Activated T-cell treated with anti-CD3 and anti-CD28 coated beads for 24 hours (primary cell): ENCODE measurements at places on chromosomes 2 and 18.

- no peak for DNase-seq
Measured at GRCh38 chr2:30662268-30663131, 144.7 kb downstream of the CAPN13 start.

- DNase-seq = no peak
Measured at GRCh38 chr2:205681401-205682238, 681 bp upstream of the NRP2 start.

DNA sequence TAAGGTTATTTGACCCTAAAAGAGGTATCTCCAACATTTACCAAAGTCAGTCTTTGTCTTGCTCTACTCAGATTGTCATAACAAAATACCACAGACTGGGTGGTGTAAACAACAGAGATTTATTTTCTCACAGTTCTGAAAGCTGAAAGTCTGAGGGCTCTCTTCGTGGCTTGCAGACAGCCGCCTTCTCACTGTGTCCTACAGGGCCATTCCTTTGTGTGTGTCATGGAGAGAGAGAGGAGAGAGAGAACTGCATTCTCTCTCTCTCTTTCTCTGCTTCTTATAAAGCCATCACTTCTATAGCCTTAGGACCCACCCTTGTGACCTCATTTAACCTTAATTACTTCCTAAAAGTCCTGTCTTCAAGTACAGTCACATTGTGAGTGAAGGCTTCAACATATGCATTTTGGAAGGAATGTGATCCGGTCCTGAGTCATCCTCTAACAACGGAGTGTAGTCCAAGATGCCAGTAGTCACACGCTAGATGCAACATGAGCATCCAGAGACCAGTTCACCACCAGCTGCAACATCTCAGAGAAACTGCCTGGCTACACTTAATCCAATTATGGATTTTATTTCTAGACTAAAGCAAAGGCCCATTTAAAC lies 130.2 kb downstream of the CD226 start:
- DNase-seq = no peak

- DNase-seq = no peak
Measured at GRCh38 chr2:63742580-63742976, 99.1 kb upstream of the UGP2 start.

GRCh38 chr2:218954541-218955300 lies 4.7 kb upstream of the CDK5R2 start:
- DNase-seq = no peak

- DNase-seq = no peak
Measured at GRCh38 chr2:204795156-204795555, 249.9 kb downstream of the PARD3B start.

GRCh38 chr2:153828335-153828734 lies 43.4 kb upstream of the GALNT13 start:
- DNase-seq = no peak

- no peak for DNase-seq
Measured at GRCh38 chr18:58158008-58158407, 114.0 kb downstream of the NEDD4L start.

DNA sequence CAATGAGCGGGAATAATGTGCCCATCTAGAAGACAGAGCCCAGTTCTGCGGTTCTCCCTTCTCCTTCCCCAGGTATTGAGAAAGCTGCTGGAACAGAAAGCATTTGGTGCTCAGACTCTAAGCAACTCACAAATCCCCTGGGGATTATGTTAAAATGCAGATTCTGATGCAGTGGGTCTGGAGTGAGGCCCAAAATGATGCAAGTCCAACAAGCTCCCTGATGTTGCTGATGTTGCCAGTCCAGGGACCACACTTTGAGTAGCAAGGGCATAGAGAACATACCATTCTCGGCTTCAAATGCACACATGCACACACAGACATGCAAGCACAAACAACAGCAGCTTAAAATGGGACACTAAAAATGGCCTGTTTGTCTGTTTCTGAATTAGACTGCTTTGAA lies 274.8 kb upstream of the NCKAP5 start:
- no peak for DNase-seq

DNA sequence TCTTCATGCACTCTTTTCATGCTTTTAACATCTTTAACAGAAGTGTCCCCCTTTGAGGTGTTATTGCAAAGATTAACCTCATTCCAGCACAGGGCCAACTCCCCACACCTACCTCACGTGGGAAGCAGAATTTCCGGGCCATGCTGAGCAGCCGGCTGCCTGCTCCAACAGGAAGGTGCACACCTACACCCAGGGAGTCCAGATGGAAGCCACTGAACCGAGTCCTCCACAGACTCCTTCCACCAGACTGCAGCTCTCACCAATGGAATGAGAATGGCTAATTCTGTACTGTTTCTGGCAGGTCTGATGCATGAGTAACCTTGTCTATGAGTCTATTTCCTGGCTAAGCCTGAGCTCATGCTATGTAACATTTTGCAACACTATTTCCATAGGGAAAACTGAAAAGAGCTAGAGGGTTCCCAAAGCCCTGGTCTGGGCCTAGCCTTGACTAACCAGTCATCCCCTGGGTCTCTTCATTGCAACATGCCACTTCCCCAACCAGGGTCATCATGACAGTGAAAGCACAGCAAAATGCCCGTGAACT lies 11.0 kb downstream of the ERFE start:
- DNase-seq = no peak

GRCh38 chr2:175560521-175561169 lies 379.1 kb upstream of the ATP5MC3 start:
- DNase-seq = no peak

GRCh38 chr18:11849841-11850634 lies 1.2 kb upstream of the CHMP1B start:
- peak; percentile 50 for DNase-seq

GRCh38 chr2:20424300-20425290 lies 22.3 kb upstream of the RHOB start:
- no peak for DNase-seq

DNA sequence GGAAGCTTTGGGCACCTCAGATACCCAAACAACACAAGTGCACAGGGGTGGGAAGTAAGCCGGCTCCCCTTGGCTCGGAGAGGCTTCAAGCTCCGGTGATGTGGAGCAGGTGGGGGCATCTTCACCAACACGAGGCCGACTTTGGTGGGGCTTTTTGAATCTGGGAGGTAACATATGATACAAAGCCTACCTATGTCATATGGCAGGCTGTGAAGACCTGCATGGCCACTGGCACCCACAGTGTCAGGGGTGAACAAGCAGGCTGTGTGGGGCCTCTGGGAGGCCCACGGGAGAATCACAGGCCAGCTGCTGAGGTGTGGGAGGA lies 109.0 kb downstream of the EIPR1 start:
- DNase-seq = no peak

- DNase-seq = peak; percentile 65
Measured at GRCh38 chr2:240893363-240893844, 2.6 kb downstream of the MAB21L4 start.

DNA sequence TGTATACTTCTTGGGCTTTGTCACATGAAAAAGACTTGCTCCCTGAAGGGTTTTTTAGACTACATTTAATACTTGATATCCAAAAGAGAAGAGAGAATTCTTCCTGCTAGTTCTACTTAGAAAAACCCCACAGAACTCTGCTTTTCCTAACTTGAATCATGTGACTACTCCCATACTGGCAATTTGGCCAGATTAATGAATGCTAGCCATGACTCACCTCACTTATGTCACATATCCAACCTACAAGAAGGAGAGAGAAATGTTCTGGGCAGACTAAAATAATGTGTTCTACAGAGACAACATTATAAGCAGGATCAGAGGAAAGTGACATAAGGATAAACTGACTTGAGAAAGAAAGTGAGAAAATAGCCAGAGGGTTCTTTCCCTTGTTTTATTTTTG lies 249.3 kb upstream of the GULP1 start:
- no peak for DNase-seq

- DNase-seq = no peak
Measured at GRCh38 chr18:77359561-77360314, 110.1 kb downstream of the GALR1 start.

DNA sequence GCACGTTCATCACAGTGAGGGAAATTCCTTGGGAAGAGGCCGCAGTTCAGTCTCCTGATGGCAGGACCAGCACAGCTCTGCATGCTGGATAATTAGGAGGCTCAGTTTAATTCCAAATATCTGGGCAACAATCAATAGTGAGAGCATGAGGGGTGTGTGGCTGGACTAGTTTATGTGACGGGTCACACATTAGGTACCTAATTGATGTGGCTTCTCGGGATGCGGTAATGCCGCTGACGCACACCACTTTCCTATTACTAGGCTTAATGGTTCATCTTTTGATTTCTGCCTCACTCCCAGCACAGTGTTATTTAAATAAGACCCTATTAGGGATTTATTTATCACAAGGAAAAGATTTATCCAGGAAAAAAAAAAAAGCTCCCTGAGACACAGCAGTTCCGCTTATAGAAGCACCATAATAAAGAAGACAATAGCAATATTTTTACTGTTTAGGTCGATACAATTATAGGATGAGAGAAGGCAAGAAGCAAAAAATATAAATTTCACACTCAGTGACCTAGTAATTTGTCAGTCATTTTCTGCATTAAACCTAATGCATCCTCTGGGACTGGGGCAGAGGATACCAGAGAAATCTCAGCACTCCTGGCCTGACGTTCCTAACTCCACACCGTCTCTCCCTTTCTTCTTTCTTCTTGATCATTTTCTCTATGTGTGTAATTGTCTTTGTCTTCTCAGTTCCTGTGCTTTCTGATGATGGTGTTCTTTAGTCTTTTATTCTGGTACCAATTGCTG lies 264.7 kb upstream of the SLC14A2 start:
- DNase-seq = no peak

DNA sequence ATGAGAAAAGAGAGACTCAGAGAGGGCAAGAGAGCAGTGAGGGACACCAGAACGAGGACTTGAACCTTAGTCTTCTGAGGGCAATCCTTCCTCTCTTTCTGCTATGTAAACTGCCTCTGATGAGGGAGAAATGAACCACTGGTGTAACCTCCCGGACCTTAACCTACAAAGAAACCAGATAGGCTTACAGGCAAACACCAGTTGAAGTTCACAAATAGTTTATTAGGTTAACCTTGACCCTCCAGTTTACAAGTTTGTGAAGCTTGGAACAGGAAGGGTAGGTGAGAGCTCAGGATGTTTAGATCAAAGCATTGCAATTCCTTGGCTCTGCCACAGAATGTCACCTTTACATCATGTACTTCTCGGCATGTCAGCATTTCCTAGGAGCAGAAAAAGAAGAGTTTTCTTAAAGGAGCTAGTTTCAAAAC lies 486.4 kb upstream of the SPRED2 start:
- DNase-seq = no peak

GRCh38 chr18:22098563-22098989 lies 70.8 kb upstream of the GATA6 start:
- no peak for DNase-seq

- DNase-seq = no peak
Measured at GRCh38 chr2:128584296-128584890, 265.7 kb upstream of the HS6ST1 start.

GRCh38 chr2:121272596-121272995 lies 12.4 kb downstream of the TFCP2L1 start:
- no peak for DNase-seq

DNA sequence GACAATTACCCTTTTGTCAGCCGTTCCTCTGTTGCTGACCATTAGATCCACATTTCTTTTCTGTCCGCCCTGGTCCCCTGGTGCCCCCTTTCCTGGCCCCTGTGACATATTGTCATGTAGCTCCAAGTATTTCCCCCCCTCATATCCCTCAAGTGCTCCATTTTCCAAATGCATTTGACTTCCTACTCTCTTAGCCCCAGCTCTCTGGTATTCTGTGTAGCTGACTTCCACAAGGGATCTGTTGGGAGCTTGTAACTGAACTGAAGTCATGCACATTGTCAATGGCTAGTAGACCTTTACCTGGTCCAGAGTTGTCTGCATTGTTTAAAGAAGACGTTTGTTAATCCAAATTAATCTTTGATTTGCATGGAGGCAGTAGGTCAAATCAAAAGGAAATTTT lies 34.8 kb downstream of the LIPG start:
- DNase-seq = no peak

- no peak for DNase-seq
Measured at GRCh38 chr18:23354625-23355024, 98.5 kb upstream of the RIOK3 start.

DNA sequence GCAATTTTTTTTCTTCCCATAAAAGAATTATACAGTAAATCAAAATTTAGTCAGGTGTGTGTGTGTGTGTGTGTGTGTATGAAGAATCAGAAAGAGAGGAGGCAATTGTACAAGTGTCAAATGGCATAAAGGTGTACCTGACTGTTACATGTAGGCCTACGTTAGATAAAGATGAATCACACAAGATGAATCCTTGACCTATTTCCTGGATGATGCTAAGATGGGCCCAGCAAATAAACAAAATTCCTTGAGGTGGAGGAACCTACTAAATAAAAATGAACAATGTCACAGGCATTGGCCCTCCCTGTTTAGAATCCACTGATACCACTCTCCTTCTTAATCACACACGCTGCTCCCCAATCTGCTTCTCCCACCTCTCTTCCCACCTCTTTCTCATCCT lies 79.7 kb upstream of the LRATD1 start:
- no peak for DNase-seq

DNA sequence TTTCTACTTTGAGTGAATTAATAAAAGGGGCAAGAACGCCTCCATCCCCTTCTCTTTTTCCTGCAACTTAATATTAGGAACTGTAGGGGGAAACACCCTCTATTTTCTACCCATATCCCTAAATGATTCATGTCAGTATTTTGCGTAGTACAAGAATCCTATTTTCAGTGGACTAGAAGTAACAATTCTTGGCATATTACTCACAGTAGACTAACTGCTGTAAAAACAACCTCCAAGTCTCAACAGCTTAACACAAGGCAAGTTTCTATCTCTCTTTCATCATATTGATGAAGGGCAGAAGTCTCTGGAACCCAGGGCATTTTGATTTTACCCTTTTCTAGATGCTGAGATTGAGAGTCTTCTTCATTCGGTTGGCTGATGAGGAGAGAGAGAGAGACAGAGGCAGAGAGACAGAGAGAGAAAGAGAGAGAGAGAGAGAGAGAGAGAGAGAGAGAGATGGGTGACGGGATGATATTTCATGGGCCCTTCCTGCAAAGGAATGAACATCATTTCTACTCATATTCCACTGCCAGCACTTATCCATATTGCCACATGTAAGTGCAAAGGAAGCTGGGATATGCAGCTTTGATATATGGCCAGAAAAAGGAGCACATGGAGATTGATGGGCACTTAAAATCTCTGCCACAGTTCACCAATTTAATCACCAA lies 481.6 kb downstream of the LPIN1 start:
- DNase-seq = no peak

- DNase-seq = no peak
Measured at GRCh38 chr18:4455113-4455811, at the start of gene DLGAP1. DLGAP1 (minus strand) TSS chr18:4455307.

- no peak for DNase-seq
Measured at GRCh38 chr2:68719912-68720311, 14.7 kb upstream of the ARHGAP25 start.
